Karpas-422 (cell line): ENCODE measurements at places on chromosomes 4 and X.

DNA sequence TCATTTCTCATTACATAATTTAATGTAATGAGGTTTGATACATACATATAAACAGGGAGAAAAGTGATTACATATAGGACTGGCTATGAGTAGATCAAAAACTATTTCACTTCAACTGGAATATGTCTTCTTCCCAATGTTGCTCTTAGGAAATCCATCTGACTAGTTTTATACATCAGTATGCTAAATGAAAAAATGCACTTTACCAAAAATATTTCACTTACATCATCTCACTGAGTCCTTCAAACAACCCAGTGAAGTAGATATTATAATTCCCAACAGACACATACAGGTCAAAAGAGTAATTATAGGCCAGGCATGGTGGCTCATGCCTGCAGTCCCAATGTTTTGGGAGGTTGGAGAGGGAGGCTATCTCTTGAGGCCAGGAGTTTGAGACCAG lies 215.9 kb downstream of the MID1 start:
- no peak overlapping the region for H3K4me3 ChIP-seq
- H3K27ac ChIP-seq, result no peak overlapping the region
- no peaks in the 10 kb centered on the region for H3K27me3 ChIP-seq
- DNase-seq, result no peak

DNA sequence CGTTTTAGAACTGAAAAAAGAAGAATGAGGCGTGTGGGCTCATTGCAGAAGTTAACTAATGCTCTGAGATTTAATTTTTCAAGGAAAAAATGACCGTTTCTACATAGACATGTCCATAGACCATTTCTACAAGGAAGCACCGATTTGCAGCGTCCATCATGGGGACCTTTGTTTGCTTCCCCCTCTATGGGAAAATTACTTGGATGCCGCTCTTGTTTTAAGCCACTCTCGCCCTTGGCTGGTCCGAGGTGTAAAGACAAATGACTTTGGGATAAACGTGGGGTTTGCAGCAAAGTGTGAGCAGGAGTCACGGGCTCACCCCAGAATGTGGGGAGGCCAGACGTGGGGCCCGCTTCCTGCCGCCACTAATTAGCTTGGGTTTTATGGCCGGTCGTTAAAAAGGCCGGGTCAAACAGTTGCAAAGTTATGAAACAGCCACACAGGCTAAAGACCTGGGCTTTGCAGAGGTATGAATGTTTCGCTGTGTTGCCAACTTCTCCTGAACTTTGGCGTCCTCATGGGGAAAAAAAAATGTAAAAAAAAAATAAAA lies 235.9 kb downstream of the SHOX start:
- no peaks in the 10 kb centered on the region for H3K36me3 ChIP-seq
- H3K4me1 ChIP-seq, result no peaks in the 10 kb centered on the region
- H3K4me3 ChIP-seq, result no peak overlapping the region
- no peaks in the 10 kb centered on the region for H3K27me3 ChIP-seq
- DNase-seq, result no peak

DNA sequence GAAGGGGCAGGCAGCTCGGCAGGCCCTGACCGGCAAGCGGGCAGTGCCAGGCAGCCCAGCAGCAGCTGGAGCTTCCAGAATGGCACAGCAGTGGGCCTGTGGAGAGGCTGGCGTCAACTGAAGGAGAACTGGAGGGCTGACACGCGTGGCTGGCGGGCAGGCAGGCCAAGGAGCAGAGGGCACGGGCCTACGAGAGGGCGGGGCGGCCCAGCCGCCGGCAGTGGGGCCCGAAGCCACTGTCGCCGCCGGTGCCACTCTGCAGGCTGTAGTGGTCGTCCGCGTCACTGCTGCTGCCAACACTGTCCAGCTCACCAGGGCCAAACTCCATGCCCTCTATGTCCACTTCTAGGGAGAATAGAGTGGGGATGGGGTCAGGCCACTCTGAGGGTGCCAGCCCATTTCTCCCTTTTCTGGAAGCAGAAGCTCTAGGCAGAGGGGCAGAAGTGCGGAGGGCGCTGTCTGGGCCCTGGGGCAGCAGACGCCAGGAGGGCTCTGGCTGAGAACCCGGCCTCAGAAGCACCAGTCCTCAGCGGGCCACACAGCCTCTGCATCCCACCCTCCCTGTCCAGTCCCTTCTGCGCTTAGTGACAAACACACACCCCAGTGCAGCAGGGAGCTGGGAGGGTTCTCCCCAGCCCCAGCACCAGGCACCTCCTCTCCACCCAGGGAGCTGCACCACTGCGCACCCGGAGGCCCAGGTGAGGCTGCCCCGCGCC lies 8.6 kb upstream of the HAUS3 start:
- no peaks in the 10 kb centered on the region for H3K27me3 ChIP-seq
- no peak for DNase-seq
- H3K36me3 ChIP-seq, result no peaks in the 10 kb centered on the region
- H3K27ac ChIP-seq, result no peak overlapping the region

DNA sequence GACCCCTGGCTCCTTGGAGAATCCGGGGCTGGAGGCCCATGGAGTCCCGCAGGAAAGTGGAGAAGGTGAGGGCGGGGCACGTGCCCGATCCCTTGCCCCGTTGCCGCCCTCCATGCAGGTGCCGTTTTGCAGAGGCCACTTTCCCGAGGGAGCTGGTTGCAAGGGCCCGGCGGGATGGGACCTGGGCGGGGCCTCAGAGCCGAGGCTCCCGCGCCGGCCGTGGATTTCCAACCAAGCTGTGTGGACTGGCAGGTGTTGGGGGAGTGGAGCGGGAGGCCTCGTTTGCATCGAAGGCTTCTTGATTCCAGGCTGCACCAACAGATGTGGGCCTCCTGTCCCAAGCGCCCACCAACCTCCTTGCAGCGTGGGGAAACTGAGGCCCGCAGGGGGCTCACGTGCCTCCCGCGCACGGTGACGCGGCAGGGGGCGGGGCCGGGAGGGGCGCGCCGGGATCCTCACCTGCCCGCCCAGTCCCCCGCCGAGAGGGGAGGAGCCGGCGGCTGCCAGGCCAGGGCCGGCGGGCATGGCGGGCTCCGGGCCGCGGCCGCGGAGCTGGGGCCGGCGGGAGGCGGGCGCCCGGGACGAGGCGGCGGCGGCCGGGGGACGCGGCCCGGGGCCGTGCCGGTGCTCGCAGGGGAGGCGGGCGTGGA lies 24.9 kb downstream of the SH3BP2 start:
- H3K27ac ChIP-seq, result no peak overlapping the region; the same call in 1 of the 2 replicates
- H3K27me3 ChIP-seq, result no peaks in the 10 kb centered on the region
- H3K36me3 ChIP-seq, result no peaks in the 10 kb centered on the region
- H3K4me1 ChIP-seq, result peaks cover 46% of the 10 kb centered on the region
- DNase-seq, result peak; percentile 71
- peak overlapping the region; percentile 82 for H3K4me3 ChIP-seq

GRCh38 chr4:185219551-185220344 lies 10.3 kb downstream of the SNX25 start:
- H3K4me1 ChIP-seq, result peaks cover 62% of the 10 kb centered on the region
- H3K4me3 ChIP-seq, result peak overlapping the region; percentile 47
- H3K27me3 ChIP-seq, result no peaks in the 10 kb centered on the region
- no peaks in the 10 kb centered on the region for H3K36me3 ChIP-seq
- DNase-seq, result peak; percentile 71
- peak overlapping the region; percentile 94 for H3K27ac ChIP-seq

GRCh38 chr4:138039010-138039409 lies 203.1 kb downstream of the SLC7A11 start:
- H3K4me3 ChIP-seq, result no peak overlapping the region
- H3K27ac ChIP-seq, result no peak overlapping the region
- no peak for DNase-seq
- H3K27me3 ChIP-seq, result no peaks in the 10 kb centered on the region

DNA sequence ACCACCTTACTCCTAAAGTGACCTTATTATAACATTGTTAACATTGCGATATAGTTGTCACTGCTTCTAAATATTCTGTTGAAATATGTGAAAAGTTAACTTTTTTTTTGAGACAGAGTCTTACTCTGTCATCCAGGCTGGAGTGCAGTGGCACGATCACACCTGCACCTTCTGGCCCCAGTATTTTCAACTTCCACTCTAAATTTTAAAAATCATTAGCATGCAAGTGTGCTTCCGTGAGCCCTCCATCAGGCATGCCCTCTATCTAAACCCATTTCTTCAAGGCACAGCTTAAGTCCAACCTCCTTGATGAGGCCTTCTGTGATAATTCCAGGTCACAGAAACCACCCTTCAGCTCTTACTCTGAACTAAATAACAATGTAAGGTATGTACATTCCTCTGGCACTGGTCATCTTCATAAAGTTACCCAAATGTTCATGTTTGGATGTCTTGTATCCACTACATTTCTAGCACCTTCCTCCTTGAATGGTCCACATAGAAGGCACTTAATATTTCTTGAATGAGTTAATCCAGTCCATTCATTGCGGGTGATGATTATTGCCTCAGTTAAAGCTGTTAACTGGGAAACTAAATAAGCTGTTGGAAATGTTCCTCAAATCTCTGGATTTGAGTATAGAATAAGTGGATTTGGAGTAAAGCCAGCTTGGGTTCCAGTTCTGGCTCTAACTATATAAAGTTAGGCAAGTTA lies 38.6 kb upstream of the TMEM131L start:
- no peaks in the 10 kb centered on the region for H3K36me3 ChIP-seq
- H3K27ac ChIP-seq, result no peak overlapping the region
- no peaks in the 10 kb centered on the region for H3K27me3 ChIP-seq
- H3K4me3 ChIP-seq, result no peak overlapping the region
- DNase-seq, result no peak
- peaks cover 9% of the 10 kb centered on the region for H3K4me1 ChIP-seq

DNA sequence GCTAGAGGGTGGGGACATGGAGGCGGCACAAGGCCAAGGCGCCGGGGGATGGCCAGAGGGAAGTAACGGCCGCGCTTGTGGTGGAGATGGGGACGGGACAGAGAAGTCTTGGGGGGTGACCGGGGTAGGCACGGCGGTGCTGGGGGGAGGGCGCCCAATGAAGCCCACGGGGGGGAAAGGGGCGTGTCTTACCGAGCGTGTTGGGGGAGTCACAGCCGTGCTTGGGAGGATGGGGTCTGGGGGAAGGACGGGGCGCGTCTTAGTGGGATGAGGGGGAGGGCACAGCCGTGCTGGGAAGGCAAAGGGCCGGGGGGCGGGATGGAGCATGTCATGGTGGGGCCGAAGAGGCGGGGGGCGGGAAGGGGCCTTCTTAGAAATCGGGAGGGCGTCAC lies 952 bp downstream of the ARSD start:
- H3K27me3 ChIP-seq, result no peaks in the 10 kb centered on the region
- H3K4me3 ChIP-seq, result no peak overlapping the region
- H3K27ac ChIP-seq, result no peak overlapping the region

DNA sequence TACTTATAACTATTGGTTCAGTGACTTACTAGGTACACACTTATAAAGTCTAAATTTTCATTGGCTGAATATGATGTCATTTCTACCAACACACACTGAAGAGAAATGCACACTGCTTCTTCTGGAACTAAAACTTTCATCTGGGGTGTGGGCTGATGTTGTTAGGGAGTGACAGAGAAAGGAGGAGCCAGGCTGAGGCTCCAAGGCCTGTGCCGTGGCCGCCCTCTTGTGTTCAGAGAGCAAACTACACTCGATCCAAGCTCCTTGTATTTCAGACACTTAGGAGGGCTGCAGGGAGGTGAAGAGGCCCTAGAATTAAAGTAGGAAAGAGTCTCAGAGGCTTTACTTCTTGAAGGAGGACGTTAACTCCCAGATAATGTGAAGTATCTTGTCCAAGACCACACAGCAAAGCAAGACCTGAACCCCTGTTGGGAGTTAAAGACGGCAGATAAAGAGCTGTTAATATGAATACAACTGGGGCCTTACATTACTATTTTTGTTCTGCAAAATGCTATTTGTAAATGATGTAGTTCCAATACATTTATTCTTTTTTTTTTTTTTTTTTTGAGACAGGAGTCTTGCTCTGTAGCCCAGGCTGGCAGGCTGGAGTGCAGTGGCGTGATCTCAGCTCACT lies 137.5 kb downstream of the AFAP1 start:
- no peaks in the 10 kb centered on the region for H3K4me1 ChIP-seq
- H3K27ac ChIP-seq, result no peak overlapping the region
- peak; percentile 88 for DNase-seq
- H3K27me3 ChIP-seq, result no peaks in the 10 kb centered on the region

DNA sequence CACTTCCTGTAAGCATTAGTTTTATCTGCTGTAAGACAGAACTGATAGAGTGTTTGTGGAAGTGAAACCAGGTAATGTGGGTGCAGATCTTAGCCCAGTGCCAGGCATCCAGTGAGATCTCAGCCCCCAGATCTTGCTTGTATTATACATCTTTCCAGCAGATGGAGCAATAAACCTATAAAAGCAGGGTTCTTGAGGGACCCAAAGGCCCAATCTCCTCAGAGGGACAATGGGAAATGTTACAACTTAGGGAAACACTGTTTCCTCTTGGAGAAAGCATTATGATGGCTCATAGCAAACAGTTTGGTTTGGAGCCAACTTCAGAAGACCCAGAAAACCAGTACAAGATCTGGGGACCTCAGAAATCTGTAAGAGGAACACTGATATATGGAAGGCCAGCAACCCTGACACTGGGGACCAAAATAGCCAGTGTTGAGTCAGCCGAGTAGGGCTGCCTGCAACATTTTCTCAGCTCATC lies 206.3 kb downstream of the SLC7A11 start:
- H3K27me3 ChIP-seq, result no peaks in the 10 kb centered on the region
- H3K27ac ChIP-seq, result peak overlapping the region; percentile 62
- no peaks in the 10 kb centered on the region for H3K36me3 ChIP-seq
- peaks cover 21% of the 10 kb centered on the region for H3K4me1 ChIP-seq
- H3K4me3 ChIP-seq, result no peak overlapping the region

DNA sequence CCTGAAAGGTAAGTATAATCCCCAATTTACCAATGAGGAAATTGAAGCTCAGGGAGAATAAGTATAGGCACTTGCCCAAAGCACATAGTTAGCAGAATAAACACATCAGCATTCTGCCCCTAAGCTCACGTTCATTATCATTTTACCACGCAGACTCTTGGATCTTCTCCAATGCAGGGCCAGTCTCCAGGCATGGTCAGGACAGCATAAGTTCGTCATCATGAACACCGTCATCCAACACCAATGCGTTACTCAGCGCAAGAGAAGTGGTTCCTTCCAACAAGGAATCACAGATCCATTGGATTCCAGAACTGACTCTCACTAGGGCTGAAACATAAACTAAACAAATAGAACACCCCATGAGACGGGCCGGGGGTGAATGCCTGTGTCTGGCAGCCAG lies 86.5 kb upstream of the GPM6B start:
- no peaks in the 10 kb centered on the region for H3K36me3 ChIP-seq
- peaks cover under 1% of the 10 kb centered on the region; the same call in 1 of the 2 replicates for H3K4me1 ChIP-seq
- no peak for DNase-seq
- H3K27ac ChIP-seq, result no peak overlapping the region
- no peak overlapping the region for H3K4me3 ChIP-seq
- no peaks in the 10 kb centered on the region for H3K27me3 ChIP-seq

GRCh38 chrX:129557844-129558480 lies 17.9 kb downstream of the OCRL start:
- no peak for DNase-seq
- H3K4me1 ChIP-seq, result peaks cover 13% of the 10 kb centered on the region
- H3K4me3 ChIP-seq, result no peak overlapping the region

GRCh38 chr4:40874901-40875300 lies 125.1 kb downstream of the NSUN7 start:
- H3K4me3 ChIP-seq, result no peak overlapping the region
- H3K4me1 ChIP-seq, result no peaks in the 10 kb centered on the region
- no peaks in the 10 kb centered on the region for H3K27me3 ChIP-seq
- H3K36me3 ChIP-seq, result no peaks in the 10 kb centered on the region
- H3K27ac ChIP-seq, result no peak overlapping the region
- DNase-seq, result no peak
